Vagina (tissue), 2 donors: ENCODE measurements at places on chromosomes 2 and 18.

- H3K4me1 ChIP-seq = no peaks in the 10 kb centered on the region
- no peak overlapping the region for H3K4me3 ChIP-seq
- no peak for DNase-seq
- no peaks in the 10 kb centered on the region for H3K27me3 ChIP-seq
Measured at GRCh38 chr2:151228847-151229512, 32.7 kb downstream of the RBM43 start.

- no peaks in the 10 kb centered on the region for H3K36me3 ChIP-seq
- H3K4me3 ChIP-seq = no peak overlapping the region
- peaks cover 40% of the 10 kb centered on the region for H3K4me1 ChIP-seq
- DNase-seq = no peak
- peak overlapping the region; percentile 77 for H3K27ac ChIP-seq
Measured at GRCh38 chr2:64406407-64406774, 47.6 kb upstream of the LGALSL start.

DNA sequence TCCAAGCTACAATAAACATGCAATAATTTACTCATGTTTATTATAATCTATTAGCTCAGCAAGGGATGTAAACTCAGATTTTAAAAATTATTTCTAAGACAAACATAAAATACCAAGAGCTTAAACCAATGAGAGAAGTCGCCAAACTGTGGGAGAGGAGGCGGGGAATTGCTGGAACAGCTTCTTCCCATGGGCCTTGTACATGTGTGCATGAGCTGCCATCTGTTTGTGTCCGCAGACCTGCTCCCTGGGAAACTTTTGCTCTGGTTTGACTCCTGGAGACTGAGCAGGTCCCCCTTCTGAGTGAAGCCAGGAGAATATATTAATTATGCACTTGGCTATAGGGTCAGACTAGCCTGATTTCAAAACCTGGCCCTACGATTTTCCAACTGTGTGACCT lies 655.9 kb upstream of the SOX11 start:
- H3K27me3 ChIP-seq = no peaks in the 10 kb centered on the region
- no peaks in the 10 kb centered on the region for H3K36me3 ChIP-seq
- H3K4me1 ChIP-seq = no peaks in the 10 kb centered on the region
- DNase-seq = no peak
- H3K27ac ChIP-seq = no peak overlapping the region
- H3K4me3 ChIP-seq = no peak overlapping the region

GRCh38 chr2:220665108-220665471 lies 907.0 kb downstream of the EPHA4 start:
- no peak overlapping the region for H3K4me3 ChIP-seq
- H3K36me3 ChIP-seq = no peaks in the 10 kb centered on the region
- H3K27ac ChIP-seq = no peak overlapping the region
- DNase-seq = no peak

DNA sequence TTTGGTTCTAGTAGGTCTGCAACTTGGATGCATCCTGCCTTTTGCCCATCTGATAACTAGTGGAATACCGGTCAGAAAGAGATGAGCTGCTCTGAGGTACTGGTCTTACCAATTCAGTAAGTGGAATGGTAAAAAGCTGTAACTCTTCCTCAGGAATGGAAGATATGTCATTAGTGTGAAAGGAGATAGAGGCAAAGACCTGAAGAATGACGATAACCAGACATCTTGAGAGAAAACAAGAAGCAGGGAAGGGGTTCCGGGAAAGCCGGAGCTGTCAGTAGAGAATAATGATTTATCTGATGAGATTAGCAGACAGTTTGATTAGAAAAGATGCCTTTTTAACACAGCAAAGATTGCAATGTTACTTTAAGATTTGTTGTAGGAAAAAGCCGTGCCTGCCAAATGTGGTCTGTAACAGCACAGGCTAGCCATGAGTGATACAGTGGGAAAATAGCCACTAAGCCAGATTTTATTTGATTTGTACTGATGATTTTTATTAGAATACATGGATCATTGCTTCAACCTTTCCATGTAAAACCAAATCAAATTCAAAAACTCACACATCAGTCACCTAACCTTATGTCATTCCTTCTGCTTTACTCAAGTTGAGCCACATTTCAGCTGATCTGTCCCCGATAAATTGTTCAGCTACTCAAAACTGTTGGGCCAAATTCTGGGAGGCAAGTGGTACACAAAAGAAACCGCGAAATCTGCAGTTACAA lies 110.0 kb downstream of the TCF4 start:
- H3K27ac ChIP-seq = peak overlapping the region; percentile 78
- peak overlapping the region; percentile 42 for H3K4me3 ChIP-seq
- H3K4me1 ChIP-seq = peaks cover 18% of the 10 kb centered on the region
- no peaks in the 10 kb centered on the region for H3K27me3 ChIP-seq
- DNase-seq = no peak
- H3K36me3 ChIP-seq = no peaks in the 10 kb centered on the region

- no peaks in the 10 kb centered on the region for H3K36me3 ChIP-seq
- no peaks in the 10 kb centered on the region for H3K4me1 ChIP-seq
- no peak overlapping the region for H3K27ac ChIP-seq
Measured at GRCh38 chr2:156115338-156115737, 217.2 kb downstream of the NR4A2 start.

DNA sequence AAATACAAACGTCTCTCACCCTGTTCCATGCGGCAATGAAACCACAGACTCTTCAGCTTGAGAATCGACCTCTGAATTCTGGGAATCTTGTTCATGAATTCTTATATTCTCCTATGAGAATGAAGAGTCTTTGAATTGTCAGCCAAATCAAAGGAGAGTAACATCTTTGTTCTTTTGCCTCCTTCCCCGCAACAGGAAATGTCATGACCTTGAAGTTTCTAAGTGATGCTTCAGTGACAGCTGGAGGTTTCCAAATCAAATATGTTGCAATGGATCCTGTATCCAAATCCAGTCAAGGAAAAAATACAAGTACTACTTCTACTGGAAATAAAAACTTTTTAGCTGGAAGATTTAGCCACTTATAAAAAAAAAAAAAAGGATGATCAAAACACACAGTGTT lies 21.8 kb downstream of the TNFAIP6 start:
- no peak overlapping the region for H3K4me3 ChIP-seq
- no peak overlapping the region for H3K27ac ChIP-seq
- no peaks in the 10 kb centered on the region for H3K4me1 ChIP-seq
- no peaks in the 10 kb centered on the region for H3K27me3 ChIP-seq

DNA sequence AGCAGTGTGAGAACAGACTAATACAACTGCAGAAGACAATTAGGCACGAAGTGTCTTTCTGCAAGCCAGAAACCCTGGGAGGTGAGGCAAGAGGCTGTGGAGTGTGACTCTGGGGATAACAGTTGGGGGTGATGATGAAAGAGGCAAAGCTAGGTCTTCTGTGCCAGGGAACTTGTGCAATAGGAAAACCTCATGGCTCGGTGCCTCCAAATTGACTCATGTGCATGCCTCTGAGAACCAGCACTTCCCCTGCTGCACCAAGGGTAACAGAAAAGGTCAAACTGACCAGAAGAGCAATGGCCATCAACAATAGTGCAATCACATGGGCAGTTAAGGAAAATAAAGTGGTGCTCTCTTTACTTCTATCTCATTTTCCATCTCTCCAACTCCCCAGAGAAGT lies 136.4 kb downstream of the SCG2 start:
- no peaks in the 10 kb centered on the region for H3K27me3 ChIP-seq
- no peak overlapping the region for H3K4me3 ChIP-seq
- H3K27ac ChIP-seq = peak overlapping the region; percentile 46
- no peaks in the 10 kb centered on the region for H3K36me3 ChIP-seq

GRCh38 chr2:145413261-145414030 lies 893.5 kb upstream of the ZEB2 start:
- DNase-seq = no peak
- H3K36me3 ChIP-seq = no peaks in the 10 kb centered on the region
- H3K4me3 ChIP-seq = no peak overlapping the region
- H3K27ac ChIP-seq = no peak overlapping the region
- no peaks in the 10 kb centered on the region for H3K4me1 ChIP-seq

DNA sequence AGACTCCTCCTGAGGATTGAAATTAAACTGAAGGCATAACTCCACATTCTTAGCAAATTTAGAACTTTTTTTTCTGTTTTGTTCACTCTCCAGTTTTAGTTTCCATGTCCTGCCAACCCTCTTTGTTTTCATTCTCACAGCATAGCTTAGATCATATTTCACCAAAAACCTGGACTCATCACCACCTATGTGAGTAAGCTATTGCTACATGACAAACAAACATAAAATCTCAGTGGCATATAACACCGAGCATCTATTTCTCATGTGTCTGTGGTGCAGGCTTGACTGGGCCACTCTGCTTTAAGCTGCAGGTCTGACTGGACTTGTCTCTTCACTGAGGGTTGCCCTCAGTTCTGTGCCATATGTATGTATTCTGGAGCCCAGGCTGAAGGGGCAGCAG lies 385.2 kb downstream of the ARHGAP15 start:
- no peaks in the 10 kb centered on the region for H3K4me1 ChIP-seq
- H3K27ac ChIP-seq = no peak overlapping the region

GRCh38 chr2:196067088-196067382 lies 1.6 kb downstream of the DNAH7 start:
- H3K27ac ChIP-seq = no peak overlapping the region
- peaks cover 24% of the 10 kb centered on the region for H3K4me1 ChIP-seq
- DNase-seq = no peak
- H3K36me3 ChIP-seq = no peaks in the 10 kb centered on the region

DNA sequence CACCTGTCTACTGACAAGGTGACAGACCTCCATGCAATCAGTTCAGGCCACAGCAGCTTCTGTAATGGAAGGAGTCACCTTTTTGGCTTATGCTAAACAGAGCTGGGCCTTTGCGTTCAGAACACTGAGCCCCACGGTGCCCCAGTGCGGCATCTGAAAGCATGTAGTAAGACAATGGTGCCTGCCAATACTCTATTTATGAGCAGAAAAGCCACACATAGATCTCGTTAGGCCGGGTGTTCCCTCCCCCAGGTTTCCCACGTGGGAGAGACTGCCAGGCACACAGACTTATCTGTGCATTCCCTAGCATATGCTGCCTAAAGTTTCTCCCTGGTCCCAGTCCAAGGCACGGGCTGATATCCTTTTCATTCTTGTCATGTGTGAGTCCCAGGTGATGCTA lies 150.9 kb downstream of the ACTR3 start:
- H3K27ac ChIP-seq = no peak overlapping the region
- no peaks in the 10 kb centered on the region for H3K36me3 ChIP-seq
- no peaks in the 10 kb centered on the region for H3K4me1 ChIP-seq
- no peaks in the 10 kb centered on the region for H3K27me3 ChIP-seq
- H3K4me3 ChIP-seq = no peak overlapping the region
- DNase-seq = no peak
